Dermis microvascular lymphatic vessel endothelial cell (primary cell): ENCODE measurements at places on chromosomes 2 and 18. TPM values are rescaled to one million over a fixed set of nuclear protein-coding genes. Genes with fewer than 3 reads are reported as not detected.

DNA sequence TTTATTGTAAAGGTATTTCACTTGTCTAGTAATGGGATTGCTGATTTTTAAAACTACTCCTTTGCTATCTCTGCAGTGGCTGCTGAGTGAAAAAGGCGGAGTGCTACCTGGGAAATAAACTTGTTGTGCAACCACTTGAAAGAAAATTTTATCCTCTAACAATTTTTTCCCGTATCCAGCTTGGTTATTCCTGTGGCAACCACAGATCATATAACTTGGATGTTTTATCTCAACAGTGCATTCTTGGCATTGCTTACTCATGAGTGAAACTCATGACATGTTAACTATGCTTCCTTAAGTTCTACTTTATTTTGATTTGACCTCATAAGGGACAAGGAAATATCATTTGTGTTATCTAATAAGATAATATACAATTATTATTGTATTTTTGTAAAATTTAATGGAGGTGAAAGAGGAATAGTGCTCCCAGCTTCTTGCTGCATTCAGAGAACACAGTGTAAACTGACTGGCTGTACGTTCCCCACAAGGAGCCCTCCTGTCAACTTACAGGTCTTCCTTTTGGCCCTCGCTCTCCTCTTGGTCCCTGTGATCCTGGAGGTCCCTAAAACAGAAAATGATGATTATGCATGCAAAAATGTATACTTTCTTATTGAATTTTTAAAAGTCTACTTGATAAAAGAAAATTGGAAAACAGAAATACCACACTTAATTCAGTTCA lies 82.7 kb downstream of the COL5A2 start:
- peak; percentile 39 for DNase-seq

- peak; percentile 87 for DNase-seq
These were observed 213.3 kb downstream of the ACKR3 start for GRCh38 chr2:236782938-236783337.

The RAD51AP2 gene
- not detected in 2 replicates for total RNA-seq

DNA sequence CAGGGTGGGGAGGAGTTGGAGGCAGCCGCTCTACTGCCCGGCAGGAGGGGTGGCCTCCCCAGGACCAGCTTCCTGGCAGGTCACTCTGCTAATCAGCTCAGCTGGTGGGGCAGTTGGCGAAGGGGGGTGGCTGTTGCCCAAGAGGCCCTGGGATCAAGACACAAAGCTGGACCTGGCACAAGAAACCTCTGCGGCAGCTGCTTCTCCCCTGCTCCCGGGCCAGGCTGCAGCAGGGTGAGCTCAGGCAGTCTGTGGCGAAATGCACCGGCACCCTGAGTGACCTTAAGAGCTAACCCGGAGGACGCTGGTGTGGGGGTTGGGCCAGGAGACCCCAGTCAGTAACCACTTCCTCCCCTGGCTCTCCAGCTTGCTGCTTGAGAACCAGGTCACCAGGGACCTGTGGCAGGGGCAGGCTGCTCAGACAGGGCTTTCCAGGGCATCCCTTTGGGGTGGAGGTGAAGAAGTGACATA lies 31.1 kb downstream of the TOGARAM2 start:
- no peak for DNase-seq

DNA sequence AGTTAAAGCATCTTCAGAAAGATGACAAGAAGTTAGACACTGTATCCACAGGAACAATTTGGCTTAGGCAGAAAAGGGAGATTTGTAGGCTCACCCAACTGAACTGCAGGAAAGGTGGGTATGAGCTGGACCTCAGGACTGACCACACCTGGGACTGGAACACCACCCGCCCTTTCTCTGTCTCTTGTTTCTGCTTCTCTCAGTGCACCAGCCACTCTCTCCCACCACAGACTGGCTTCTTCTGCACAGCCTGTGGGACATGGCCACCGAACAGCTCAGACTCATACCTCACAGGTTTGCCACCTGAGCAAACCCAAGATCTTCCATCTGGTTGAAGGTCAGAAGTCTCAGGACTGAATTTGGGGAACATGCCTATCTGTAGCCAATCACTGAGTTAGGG lies 14.2 kb upstream of the MALT1 start:
- no peak for DNase-seq
